ENCODE measurements at places on chromosomes 11 and 22.

GRCh38 chr11:134560066-134560465, 148.0 kb upstream of the B3GAT1 start:
- peak; percentile 70 for DNase-seq

GRCh38 chr11:36273110-36273509, 16.1 kb downstream of the COMMD9 start:
- DNase-seq: no peak

DNA sequence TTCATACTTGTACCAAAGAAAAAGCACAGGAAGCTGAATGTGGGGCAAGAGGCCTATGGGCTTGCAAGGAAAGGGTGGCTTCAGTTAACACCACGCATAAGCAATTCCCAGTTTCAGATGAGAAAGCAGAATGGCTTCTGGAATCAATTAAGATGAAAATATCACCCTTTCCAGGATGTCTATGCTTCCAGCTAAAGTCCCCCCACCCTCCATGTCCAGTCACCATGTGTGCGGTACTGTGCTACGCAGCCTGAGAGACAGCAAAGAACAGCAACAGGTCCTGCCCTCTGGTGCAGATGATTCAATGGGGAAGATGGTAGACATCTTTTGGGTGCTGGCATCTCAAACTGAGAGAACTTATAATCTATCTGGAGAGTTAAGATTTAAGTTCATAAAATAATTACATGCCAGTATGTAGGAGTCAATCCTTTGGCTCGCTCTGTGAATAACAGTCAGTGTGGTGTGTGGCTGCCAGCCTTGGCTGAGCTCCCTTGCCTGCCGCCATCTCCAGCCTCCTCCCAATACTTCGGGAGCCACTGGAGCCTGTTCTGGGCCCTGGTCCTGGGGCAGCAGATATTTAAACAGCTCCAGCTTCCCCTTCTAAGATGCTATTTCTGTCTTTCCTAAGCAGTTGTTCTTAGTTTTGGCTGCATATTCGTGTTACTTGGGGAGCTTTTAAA, 44.5 kb downstream of the ME3 start:
- peak; percentile 86 for DNase-seq

GRCh38 chr11:96538104-96538503, 148.3 kb downstream of the JRKL start:
- DNase-seq: no peak

- no peak for DNase-seq
Observed at GRCh38 chr11:22828373-22828772, 1.2 kb downstream of the SVIP start.

DNA sequence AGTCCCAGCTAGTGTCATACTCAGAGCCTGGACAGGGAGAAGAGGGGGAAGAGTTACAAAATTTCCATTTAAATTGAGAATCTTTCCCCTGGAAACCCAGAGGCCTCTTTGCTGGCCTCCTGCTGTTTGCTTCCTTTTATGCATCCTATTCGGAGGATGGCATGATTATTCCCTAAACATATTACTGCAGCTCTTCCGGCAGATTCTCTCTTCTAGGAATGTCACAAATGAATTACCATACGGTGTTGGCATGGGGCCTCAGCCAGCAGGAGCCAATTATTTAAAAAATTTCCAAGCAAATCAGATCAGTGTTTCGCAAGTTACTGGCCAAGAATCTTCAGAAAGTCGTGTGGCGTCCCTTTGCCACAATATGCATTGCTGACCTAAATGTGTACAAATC, 326.7 kb upstream of the NCAM1 start:
- DNase-seq: no peak

GRCh38 chr11:37040921-37041320, 442.9 kb upstream of the RAG2 start:
- no peak for DNase-seq

- no peak for DNase-seq
Observed at GRCh38 chr11:120035756-120036155, 102.2 kb downstream of the TRIM29 start.

DNA sequence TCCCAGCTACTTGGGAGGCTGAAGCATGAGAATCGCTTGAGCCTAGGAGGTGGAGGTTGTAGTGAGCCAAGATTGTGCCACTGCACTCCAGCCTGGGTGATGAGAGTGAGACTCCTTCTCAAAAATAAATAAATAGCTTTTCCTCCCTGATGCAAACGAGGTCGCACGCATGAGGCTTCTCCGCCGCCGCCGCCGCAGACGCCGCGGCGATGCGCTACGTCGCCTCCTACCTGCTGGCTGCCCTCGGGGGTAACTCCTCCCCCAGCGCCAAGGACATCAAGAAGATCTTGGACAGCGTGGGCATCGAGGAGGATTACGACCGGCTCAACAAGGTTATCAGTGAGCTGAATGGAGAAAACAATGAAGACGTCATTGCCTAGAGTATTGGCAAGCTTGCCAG, 20.0 kb upstream of the RAB39A start:
- no peak for DNase-seq

GRCh38 chr11:17351510-17352176, at the start of gene NCR3LG1:
TSS of gene NCR3LG1 (plus strand) at chr11:17351800. CDS start at chr11:17351970, 170 bp downstream.
- DNase-seq: peak; percentile 89

- no peak for DNase-seq
Observed at GRCh38 chr22:22558071-22558971, 744 bp downstream of the PRAME start.

DNA sequence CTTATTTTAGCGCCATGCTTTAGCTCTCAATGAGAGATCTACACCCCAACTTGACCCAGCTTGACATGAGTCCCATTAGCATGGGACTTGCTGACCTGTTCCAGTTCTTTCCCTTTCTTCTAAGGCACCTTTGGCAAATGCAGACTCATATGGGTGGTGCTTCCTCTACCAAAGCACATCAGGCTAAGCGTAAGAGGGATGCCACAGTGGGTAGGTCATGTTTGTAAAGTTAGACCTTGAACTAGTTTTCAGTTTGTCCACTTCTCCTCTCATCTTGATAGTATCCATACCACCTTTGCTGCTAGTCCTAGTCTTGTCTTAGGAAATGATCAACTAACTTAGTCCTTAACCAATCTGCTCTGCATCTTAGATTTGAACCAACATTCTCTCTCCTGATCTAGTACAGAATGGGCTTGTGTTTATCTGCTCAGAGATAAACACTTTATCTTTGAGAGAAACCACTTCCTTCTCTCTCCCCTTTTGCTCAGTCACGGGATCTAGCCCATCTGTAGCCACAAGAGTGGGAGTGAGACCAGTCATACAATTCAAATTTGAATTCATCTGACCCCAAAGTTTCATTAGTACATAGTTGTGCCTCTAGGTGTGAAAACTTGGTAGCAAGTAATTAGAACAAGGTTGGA, 72.1 kb upstream of the CD44 start:
- DNase-seq: no peak

DNA sequence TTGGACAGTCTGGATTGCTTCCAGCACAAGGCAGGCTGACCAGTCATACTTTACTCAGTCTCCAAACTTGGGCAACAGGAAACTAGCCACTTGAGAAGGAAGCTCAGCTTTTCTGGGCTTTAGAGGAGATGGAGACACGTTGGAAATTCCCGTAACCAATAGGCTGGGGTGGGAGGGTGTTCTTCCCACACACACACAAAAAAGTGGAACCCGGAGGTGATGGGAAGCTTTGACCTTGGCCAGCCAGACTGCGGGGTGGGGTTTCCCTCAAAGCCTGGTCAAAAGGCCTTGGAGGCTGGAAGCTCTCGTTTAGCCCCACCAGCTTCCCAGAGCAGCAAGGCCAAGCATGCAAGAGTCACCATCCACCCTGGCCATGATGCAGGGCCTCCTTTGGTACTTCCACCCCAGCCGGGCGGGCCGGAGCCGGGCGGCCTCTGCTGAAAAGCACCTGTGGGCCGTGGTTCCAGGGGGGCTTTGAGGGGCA, 126.2 kb downstream of the BCR start:
- peak; percentile 52 for DNase-seq

DNA sequence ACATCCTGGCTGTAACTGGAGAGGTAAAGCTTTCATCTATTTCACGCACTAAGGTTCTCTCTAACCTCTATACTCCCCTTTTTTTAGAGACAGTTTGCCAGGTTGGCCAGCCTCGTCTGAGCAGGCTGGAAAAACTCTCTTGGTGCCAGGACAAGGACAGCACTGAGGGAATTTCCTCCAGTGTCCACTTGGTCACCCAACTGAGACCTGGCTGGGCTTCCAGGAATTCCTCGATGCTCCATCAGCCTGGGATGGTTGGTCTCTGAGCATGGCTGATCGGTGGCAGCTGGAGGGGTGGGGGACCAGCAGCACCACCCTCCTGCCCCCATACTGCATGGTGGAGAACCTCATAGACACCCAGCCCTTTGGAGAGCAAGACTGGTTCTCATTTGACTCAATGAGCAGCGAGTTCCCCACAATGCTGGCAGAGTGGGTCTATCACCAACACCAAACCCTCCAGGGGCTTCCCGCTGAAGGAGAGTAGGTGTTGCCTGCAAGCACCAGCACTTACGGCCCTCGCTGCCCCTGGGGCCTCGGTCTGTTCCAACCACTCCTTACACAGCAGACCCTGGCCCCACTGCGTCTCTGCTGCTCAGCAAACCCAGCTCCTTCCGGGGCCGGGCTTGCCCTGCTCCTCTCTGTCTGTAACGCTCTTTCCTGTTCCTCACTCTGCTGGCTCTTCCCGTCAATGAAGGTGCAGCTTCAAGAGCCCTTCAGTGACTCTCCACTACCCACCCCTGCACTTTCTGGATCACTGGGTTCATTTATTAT, 122.2 kb downstream of the ST3GAL4 start:
- no peak for DNase-seq

DNA sequence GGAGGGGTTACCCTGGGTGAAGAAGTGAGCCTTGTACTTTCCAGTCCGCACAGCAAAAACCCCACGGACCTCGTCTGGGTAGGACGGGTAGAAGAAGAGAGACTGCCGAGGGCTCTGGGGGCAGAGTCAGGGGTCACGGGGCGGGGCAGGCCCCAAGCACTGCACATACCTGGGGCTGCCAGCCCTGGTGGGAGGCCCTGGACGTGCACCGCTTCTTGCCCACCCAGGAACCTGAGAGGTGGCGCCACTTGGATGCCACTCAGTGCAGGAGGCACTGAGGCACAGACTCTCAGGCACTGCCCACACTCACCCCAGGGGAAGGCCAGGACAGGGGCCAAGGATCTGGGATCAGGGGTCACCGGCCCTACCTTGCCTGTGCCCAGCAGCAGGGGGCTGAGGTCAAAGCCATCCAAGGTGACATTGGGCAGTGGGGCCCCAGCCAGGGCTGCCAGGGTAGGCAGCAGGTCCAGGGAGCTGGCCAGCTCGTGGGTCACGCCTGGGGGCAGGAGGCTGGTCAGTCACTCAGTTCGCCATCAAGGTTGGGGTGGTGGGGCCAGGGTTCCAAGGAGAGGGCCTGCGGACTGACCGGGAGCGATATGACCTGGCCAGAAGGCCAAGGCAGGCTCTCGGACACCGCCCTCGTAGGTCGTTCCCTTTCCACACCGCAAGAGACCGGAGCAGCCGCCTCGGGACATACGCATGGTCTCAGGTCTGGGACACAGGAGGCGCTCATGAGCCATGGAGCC, 2.2 kb downstream of the ARSA start:
- DNase-seq: peak; percentile 79

DNA sequence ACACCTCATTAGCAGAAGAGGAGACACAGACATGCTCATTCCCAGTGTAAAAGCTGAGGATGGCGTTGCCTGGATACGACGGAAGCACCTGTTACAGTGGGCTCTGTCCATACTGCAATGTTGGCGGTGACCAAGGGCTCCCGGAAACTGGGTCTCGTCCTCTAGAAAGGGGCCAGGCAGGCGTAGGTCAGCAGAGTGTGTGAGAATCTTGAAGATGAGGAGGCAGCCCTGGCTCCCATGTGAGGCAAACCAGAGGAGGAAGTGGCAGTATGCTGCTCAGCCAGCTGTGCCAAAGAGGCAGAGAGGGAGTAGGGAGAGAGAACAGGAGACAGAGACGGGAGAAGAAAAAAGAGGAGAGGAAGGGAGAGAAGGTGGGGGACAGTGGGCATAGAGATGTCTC, 10.3 kb downstream of the LTO1 start:
- DNase-seq: no peak

DNA sequence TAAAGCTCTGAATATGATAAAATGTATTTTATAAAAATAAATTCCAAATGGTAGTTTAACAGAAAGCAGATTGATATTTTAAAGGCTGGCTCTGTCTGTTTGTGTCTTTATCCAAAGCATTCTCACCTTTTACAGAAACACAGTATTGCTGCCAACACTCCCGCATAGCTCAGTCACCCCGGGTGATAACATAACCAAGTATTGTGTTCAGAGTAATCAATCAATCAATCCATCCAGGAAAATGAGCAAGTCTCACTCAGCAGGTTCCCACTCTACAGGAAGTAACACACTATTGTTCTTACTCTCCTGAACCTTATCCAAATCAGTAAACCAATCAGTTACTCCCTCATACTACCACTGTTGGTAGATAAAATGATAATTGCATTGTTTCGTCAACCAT, 203.4 kb downstream of the LRRC4C start:
- no peak for DNase-seq

DNA sequence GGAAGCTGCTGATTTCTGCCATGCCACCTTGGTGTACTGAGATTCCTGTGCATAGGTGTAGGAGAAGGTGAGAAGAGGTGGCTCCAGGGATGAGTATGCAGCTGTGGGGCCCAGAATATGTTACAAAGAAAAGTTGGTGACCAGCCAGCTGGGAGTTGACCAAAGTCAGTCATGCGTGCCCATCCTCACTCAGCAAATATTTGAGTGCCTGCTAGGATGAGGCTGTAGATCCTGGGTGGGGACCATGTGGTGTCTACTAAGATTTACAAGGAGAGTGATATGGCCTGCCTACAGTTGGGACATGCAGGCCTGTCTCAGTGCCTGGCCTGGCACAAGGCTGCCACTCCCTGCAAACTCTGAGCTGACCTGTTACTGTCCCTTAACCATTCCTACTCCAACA, 19.4 kb downstream of the RNF185 start:
- no peak for DNase-seq

- no peak for DNase-seq
Observed at GRCh38 chr22:49312601-49313000, 515.1 kb downstream of the BRD1 start.

- DNase-seq: no peak
Observed at GRCh38 chr11:3964056-3964455, 108.6 kb downstream of the STIM1 start.

- DNase-seq: no peak
Observed at GRCh38 chr22:40511604-40512003, 124.9 kb downstream of the MRTFA start.

- DNase-seq: no peak
Observed at GRCh38 chr11:86735451-86736290, 63.3 kb upstream of the ME3 start.

DNA sequence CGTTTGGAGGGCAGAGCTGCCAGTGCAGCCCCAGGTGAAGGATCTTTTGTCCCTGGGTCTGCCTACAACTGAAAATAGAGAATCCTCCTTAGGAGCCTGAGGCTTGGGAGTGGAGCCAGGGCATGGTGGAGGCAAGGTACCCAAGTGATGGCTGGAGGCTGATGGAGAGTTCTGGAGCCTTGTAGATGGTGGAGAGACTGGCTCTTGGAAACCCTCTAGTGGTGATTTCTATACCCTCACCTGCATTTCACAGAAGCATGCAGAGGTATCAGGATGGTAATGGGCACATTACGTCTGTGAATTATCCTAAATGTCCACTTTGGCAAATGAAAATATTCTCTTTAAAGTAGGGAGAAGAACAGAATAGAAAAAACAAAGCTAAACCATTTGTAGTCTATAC, 44.4 kb downstream of the INSC start:
- DNase-seq: no peak

GRCh38 chr22:31789803-31790202, 36.0 kb downstream of the DEPDC5 start:
- no peak for DNase-seq

- no peak for DNase-seq
Observed at GRCh38 chr22:17876306-17876831, 102.1 kb upstream of the BID start.
